Brain microvascular endothelial cell (primary cell): ENCODE measurements at places on chromosomes 4 and X.
A peak's percentile ranks its signal among the peaks of the same experiment; 100 is the strongest.

DNA sequence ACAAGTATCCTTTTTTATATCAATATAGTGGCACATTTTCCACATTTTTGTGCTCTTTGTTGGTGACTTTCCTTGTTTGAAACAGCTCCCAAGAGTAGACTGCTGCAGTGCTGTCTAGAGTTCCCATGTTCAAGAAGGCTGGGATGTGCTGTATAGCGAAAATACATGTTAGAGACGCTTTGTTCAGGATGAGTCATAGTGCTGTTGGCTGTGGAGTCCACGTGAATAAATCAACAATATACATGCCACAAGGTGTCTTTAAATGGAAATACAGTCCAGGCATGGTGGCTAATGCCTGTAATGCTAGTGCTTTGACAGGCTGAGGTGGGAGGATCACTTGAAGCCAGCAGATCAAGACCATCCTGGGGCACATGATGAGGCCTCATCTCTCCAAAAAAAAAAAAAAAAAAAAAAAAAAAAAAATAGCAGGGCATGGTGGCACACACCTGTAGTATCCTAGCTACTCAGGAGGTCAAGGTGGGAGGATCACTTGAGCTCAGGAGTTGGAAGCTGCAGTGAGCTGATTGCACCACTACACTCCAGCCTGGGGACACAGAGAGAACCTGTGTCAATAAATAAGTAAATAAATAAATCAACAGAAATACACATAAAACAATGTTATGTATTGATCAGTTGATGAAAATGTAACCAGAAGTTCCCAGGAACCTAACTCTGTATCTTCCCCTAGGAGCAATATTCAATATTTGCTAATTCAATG lies 256.8 kb upstream of the STS start:
- no peak for DNase-seq

GRCh38 chr4:82745173-82745842 lies 53.3 kb downstream of the SCD5 start:
- peak; percentile 91 for DNase-seq

DNA sequence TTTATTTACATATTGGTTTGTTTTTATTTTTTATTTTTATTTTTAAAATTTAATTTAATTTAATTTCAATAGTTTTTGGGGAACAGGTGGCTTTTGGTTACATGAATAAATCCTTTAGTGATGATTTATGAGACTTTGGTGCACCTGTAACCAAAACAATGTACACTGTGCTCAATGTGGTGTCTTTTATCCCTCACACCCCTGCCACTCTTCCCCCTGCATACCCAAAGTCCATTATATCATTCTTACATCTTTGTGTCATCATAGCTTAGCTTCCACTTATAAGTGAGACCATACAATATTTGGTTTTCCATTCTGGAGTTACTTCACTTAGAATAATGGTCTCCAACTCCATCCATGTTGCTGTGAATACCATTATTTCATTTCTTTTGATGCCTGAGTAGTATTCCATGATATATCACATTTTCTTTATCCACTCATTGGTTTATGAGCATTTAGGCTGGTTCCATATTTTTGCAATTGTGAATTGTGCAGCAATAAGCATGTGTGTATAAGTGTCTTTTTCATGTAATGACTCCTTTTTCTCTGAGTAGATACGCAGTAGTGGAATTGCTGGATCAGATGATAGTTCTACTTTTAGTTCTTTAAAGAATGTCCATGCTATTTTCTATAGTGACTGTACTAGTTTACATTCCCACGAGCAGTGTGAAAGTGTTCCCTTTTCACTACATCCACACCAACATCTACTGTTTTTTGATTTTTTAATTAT lies 157.1 kb downstream of the CPXCR1 start:
- DNase-seq, result no peak

DNA sequence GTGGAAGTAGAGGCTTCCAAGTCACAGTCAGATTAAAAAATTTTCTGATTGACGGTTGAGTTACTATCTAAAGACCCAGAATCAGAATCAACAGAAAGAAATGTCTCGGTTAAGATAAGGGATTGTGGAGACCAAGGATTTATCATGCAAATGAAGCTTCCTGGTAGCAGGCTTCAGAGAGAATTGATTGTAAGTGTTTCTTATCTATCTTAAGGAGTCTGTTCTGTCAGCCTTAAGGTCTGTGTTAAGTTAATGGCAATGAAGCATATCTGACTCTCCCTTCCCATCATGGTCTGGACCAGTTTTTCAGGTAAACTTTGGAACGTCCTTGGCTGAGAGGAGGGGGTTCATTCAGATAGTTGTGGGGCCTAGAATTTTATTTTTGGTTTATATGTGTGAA lies 780.2 kb downstream of the FAM133A start:
- DNase-seq, result no peak

DNA sequence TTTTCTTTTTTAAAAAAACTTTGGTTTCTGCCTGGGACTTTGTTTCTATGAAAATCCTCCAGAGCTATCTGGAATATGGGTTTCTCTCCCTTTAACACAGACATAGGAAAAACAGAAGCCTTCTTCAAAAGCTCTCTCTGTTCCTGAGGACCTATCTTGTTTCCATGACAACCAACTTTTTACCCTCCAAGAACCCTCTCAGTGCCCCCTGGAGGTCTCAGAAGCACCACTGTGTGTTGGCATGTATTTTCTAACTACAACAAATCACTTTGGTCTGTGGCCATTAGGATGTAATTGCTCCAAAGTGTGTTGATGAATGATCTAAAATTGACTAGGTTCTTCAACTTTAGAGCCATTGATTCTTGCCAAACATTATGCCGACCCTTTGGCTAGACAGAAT lies 1331.6 kb downstream of the ADGRL3 start:
- no peak for DNase-seq

DNA sequence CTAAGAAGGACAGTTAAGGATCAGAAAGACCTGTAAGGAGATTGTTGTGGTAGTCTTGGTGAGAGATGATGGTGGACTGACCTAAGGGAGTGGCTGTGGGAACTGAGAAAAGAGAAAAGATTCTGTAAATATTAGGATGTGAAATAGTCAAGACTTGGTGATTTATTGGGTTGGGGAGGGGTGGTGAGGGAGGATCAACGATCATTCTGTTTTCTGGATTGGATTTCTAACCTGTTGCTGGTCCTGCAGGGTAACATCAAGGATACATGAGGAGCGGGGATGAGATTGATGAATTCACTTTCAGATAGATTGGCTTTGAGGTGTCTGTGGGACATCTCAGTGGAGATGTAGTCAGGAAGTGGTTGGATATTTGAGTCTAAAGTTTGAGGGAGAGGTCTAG lies 1.4 kb downstream of the PIN4 start:
- DNase-seq, result no peak

DNA sequence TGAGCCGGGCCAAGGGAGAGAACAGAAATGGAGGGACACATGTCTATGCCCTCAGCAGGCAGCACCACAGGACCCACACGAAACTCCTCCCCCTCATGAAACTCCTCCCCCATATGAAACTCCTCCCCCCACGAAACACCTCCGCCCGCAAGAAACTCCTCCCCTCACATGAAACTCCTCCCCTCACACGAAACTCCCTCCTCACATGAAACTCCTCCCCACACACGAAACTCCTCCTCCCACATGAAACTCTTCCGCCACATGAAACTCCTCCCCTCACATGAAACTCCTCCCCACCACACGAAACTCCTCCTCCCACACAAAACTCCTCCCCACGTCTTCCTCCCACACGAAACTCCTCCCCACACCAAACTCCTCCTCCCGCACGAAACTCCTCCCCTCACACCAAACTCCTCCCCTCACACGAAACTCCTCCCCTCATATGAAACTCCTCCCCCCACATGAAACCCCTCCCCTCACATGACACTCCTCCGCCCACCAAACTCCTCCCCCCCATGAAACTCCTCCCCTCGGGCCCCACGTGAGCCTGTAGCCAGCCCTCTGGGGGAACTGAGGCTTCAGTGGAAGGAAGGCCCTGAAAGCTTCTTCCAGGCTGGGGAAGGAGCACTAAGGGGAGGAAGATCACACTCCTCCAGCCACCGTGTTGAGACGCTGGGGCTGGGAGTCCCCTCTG lies 15.2 kb downstream of the ADRA2C start:
- no peak for DNase-seq

DNA sequence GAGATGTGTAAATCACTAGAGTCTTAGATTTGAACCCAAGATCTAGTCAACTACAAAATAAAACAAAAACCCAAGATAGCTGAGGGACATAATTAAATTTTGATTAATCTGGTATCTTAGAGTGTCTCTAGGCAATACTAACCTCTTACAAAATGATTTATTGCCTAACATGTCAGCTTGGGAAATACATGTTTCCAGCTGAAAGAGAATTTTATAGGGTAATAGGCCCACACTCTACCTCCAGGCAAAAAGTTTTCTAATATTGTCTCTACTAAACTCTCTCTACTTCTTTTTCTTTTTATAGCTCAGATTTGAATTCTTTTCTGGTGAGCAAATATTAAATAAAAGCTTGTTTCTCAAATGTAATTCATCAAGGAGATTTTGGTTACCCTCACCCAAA lies 263.2 kb downstream of the IL15 start:
- DNase-seq, result no peak

DNA sequence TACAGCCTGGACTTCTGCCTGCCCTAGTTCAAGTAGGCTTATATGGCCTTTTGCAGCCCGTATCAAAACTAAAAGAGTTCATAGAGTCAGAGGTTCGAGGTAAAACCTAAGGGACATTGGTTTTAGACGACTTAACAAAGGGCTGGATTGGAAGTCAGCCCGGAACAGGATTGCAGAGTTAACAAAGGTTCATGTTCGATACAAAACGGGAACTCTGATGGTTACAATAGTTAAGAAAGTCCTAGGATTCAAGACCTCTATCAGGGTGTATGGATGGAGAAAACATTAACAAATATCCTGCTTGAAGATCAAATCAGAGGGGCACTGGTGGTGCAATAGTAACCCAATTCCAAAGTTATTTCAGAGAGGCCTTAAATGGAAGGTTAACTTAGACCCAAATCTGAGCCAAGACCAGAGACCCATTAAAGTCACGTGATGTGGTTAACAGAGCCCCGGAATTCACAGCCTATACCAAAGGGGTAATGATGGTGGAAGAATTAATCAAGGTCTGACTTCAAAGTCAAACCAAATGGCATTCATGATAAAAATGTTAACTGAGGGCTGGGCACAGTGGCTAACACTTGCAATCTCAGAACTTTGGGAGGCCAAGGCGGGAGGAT lies 656 bp upstream of the ZNF630 start:
- DNase-seq, result no peak

DNA sequence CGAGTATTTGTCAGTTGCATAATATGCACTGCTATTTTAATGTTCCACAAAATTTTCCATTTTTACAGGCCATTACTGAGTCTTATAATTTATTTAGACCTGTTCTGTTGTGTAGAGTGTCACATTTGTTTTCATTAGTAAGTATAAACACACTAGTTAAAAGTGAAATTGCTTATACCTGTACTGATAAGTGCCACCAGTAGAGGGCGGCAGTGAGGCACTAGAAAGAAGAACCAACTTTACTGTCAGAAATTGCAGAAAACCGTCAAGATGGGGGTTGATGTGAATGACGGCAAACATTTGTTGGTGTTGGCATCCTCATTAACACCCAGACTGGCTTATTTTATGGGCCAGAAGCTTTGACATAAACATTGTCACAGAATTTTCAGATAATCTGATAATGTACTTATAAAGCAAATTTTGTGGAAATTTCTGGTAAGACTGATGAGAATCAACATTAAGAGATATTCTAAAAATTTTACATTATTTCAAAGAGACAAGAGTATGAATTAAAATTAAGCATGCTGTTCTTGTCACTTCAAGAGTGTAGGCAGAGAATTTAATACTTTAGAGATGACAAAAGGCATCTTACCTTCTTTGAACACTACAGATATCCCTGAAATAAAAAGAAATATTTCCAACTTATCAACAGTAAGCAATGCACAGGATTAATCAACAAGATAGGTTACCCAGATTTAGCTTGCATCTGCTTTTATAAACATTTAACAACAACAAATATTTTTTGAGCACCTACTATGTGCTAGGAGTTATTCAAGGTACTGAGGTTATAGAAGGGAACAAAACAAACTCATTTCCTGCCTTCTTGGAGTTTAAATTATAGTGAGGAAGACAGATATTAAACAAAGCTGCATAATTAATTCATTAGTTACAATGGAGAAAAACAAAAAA lies 24.9 kb downstream of the ALPK1 start:
- peak; percentile 68 for DNase-seq

GRCh38 chr4:138592796-138593195 lies 350.6 kb upstream of the SLC7A11 start:
- DNase-seq, result no peak

GRCh38 chr4:140267576-140267975 lies 105.9 kb upstream of the SCOC start:
- DNase-seq, result no peak

GRCh38 chrX:132810964-132811712 lies 147.3 kb downstream of the HS6ST2 start:
- DNase-seq, result no peak

GRCh38 chr4:4857001-4857808 lies 2.3 kb upstream of the MSX1 start:
- no peak for DNase-seq

DNA sequence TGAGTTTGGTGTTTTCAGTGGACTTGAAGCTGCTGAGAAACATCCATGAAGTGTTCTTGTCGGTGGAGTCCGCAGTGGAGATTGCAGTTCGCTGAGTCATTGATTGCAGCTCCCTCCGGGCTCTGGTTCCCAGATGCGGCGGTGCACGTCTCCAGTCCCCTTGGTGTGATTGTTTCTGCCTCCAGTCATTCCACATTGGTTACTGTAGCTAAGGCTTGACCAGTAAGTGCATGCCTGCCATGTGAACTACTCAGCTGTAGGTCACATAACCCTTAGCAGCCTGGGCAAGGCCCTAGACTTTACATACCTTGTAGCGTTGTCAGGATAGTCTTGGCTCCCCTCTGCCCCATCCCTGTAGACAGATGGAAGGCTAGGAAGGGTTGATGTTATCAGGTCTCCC lies 53.8 kb upstream of the CLCN4 start:
- peak; percentile 87 for DNase-seq

GRCh38 chr4:1741208-1741607 lies 19.9 kb downstream of the TACC3 start:
- DNase-seq, result no peak

GRCh38 chr4:140038031-140038533 lies 115.9 kb downstream of the MAML3 start:
- peak; percentile 65 for DNase-seq

DNA sequence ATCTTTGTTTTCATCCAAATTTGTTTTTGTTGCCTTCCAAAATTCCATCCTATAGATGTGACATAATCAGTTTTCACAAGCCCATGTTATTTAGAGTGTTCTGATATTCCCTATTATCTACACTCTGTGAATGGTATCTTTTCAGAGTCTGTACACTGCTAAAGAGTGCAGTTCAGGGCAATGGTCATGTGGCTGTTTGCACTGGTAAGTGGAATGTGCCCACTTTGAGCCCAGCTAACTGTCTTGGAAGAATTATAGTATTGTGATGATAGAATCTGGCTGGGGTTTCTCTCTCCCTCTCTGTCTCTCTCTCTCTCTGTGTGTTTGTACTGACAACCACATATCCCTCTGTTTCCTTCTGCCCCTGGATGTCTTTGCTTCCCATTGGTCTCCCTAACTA lies 37.4 kb upstream of the BEX4 start:
- no peak for DNase-seq
